ENCODE measurements at places on chromosomes 11 and 22.

GRCh38 chr11:111733016-111733415 lies 33.2 kb downstream of the PPP2R1B start:
- DNase-seq: no peak

- DNase-seq: peak; percentile 90
These were observed 28.8 kb downstream of the IGSF9B start for GRCh38 chr11:133927690-133928627.

DNA sequence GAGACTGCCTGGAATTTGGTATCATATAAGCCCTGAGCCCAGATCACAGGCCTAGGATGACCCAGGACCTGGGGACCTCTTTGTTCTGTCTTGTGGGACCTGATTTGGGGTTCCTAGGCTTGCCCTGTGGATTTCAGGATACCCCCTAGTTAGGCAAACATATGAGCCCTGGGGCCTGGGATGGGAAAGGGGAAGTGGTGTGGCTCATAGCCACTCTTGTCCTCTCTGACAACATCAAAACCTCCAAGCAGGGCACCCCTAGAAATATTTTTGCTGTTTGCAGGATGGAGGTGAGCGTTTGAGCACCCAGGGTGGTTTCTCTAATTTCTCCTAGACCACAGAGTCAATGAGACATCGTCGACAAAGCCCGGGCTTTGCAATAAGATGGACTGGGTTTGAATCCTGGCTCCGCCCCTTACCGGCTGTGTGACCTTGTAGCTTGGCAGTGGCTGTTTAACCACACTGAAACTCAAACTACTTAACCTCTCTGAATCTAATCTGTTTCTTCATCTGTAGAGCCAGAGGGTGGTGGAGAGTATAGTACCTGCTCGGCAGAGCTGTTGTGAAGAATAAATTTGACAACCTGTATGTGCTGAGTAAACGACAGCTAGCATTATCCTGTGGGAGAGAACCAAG lies 5.3 kb upstream of the LRRC10B start:
- DNase-seq: no peak

GRCh38 chr11:31689559-31689958 lies 121.6 kb downstream of the PAX6 start:
- peak; percentile 70 for DNase-seq

DNA sequence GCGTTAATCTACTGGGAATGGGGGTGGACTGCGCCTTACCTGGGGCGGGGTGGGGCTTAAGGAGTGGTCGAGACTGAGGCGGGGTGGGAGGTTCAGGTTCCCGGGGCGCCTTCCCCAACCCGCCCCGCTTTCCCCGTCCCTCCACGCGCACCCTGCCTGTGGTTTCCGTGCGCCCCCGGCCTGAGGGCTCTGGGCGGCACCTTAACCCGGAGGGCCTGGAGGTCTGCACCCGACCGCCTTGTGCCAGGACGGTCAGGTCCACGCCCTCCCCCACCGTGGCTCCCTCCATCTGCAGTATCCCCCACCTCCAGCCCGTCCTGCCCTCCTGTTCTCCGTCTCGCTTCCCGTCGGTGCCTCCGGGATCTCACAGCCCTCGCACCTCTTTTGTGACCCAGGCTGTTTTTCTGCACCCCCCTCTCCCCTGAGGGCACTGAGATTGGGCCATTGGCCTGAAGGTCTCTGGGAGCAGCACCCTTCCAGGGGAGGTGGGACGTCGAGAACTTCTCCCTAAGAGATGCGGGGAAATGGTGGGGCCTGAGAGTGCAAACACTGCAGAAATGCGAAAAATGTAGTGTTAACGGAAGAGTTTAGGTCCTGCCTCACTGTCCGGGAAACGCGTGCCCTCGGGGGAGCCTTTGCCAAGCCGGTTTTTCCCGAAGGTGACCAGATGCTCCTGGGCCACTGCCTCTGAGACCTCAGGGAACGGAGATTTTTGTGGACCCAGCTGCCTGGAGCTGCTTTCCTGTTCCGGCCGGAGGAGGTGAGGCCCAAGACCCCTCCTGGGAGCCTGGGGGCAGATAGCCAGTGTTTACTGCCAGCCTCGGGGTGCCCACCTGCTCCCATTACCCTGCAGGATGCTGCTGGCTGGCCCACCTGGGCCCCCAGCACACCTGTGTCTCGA lies 1.2 kb upstream of the ASCL2 start:
- DNase-seq: no peak

DNA sequence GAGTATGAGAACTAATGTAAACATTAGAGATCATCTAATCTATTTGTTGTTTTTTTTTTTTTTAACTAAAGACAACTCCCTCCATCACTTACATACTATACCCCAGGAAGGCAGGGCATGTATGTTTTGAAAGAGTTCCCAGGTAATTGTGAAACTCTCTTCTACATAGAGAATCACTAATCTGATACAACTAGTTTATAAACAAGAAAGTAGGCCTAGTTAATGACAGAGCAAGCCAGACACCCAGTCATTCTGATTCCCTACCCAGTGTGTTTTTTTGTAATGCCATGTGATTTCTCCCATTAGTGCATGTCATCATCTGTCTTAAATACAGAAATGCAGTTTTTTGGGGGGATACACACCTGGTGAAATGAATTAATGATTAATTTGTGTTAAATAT lies 120.9 kb downstream of the C11orf65 start:
- no peak for DNase-seq

GRCh38 chr11:69008737-69009440 lies 4.2 kb downstream of the MRGPRF start:
- no peak for DNase-seq

GRCh38 chr11:85052636-85053035 lies 574.5 kb downstream of the DLG2 start:
- no peak for DNase-seq

GRCh38 chr11:1826552-1827094 lies 8.2 kb upstream of the SYT8 start:
- peak; percentile 25 for DNase-seq

- no peak for DNase-seq
These were observed 385.5 kb upstream of the ANO5 start for GRCh38 chr11:21807350-21807749.

DNA sequence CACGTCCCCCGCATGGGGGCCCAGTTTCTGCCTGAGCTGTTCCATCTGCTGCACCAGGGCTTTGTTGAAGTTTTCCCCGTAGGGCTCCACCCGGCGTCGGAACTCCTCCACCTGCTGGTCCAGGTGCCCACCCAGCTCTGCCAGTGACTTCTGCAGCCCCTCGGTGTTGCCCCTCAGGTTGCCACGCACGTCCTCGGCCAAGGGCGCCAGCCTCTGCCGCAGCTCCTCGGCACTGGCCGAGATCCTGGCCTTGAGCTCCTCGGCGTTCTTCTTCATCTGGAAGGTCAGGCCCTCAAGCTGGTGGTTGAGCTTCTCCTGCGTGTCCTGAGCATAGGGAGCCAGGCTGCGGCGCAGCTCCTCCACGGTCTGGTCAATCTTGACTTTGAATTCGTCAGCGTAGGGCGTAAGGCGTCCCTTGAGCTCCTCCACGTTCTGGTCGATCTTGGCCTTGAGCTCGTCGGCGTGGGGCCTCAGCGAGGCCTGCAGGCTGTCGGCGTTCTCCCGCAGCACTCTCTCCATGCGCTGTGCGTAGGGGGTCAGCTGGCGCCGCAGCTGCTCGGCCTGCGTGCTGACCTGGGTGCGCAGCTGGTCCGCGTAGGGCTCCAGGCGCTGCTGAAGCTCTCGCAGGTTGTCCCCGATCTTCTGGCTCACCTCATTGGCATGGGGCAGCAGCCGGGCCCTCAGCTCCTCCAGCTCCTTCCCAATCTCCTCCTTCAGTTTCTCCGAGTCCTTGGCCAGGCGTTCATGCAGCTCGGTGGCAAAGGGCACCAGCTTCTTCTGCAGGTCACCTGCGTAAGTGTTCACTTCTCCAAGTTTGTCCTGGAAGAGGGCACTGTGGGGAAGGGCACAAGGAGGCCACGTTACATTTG lies 1.8 kb downstream of the APOA4 start:
- DNase-seq: no peak
